ENCODE measurements at places on chromosomes 1 and 21.

- no peak for DNase-seq
Measured at GRCh38 chr1:30478799-30479563, 244.4 kb downstream of the MATN1 start.

- no peak for DNase-seq
Measured at GRCh38 chr1:205287767-205288559, 33.6 kb downstream of the NUAK2 start.

- DNase-seq = no peak
Measured at GRCh38 chr1:32767641-32768040, 49.5 kb downstream of the YARS1 start.

DNA sequence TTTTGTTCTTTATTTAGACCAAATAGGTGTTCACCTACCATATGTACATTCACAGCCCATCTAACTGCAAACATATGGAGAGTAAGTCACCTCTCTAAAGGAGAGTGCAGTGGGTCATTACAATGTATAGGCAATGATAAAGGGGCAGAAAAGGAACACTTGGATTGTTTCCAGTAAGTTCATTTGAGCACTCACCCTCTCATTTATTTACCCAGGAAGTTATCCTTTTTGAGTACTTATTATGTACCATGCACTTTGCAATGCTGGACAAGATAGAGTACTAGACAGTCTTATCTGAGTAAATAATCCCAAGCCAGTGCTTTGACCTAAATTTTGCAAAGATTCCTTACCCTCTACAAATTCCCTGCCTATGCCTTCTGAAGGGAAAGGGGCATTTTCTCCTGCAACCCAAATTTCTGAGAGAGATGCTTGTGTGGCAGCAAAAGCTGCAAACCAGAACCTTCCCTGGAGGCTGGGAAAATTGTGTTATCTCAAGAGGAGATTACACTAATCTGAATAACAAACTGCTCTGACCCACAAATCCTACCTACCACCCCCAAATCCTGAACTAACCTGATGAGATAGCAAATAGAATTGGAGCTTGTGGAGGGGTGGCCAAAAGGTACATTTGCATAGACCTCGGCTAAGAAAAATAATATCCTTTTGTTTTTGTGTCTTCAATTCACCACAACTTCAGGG lies 18.6 kb upstream of the RGS8 start:
- DNase-seq = no peak

DNA sequence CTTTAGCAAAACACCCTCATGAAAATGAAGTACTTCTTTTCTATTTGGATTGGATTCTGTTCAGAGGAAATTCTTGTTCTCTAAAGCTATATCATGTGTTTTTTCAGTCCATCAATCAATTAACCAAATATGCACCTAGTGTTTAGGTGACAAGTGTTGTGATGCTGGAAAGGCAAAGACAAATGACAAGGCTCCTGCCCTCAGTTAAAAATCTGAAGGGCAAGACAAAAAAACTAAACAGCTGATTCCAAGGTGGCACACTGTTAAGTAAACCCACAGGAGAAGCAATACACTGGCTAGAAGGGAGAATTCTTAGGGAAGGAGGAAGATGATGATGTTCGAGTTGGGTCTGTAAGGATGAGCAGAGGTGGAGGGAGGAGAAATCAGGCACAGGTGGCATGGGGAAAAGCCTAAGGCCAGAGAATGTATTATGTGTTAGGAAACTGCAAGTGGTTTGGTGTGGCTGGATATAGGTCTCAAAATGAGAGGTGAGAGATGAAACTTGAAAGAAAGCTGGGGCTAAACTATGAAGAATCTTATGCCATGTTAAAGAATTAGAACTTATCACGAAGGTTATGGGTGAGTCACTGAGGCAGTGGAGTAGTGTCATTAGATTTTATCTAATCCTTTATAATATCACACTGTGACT lies 51.8 kb upstream of the GFI1 start:
- no peak for DNase-seq

DNA sequence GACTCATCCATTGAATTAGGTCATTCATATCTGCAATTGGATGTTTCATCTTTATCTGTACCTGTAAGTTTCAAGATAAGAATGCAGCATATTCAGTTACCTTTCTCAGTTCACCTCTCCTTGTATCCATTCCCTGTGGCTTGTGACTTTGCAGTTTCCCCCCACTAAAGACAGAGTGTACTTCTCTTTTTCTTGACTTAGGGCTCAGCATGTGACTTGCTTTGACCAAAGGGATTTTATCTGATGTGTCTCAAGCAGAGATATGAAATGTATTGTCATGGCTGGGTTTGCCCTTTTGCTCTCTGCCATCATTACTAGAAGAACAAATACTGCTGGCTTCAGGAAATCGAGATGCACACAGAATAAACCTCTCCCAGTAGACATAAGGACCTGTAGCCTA lies 754.8 kb downstream of the ADGRL2 start:
- DNase-seq = no peak

- peak; percentile 46 for DNase-seq
Measured at GRCh38 chr1:193211539-193211938, 25.1 kb upstream of the B3GALT2 start.
